ENCODE measurements at places on chromosomes 7 and 10.

GRCh38 chr7:112386619-112387018 lies 63.6 kb upstream of the IFRD1 start:
- no peak for DNase-seq

DNA sequence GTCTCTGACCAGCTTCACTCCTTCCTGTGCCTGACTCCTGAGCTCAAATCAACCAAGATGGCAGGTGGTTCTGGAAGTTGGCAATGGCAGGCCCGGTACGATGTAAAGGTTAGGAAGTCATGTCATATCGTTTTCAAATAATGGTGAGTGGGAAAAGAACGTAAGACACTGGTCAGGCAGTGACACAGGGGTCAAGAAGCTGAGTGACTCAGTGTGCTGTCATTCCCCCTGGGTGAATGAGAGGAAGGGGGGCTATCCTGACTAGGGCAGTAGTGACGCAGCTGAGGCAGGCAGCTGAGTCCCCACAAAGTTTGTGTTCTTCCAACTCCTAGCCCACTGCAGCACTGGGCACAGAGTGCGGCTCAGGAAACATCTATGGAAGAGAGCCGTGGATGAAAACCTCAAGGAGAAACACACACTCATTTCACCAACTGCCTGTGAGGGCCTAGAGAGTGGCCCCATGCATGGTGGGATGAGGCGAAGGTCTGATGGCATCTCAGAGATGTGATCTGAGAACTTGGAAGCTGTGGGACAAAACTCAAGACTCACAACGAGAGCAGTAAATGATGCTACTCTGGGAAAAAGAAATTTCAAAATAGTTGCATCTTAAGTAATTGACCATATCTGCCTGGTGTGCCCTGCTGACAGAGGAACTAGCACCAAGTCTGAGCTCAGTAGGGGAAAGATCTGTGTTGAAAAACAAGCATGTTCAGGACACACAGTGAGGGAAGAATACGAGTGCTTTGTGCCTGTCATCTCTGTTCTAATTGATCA lies 23.2 kb downstream of the CREB3L2 start:
- DNase-seq: no peak

DNA sequence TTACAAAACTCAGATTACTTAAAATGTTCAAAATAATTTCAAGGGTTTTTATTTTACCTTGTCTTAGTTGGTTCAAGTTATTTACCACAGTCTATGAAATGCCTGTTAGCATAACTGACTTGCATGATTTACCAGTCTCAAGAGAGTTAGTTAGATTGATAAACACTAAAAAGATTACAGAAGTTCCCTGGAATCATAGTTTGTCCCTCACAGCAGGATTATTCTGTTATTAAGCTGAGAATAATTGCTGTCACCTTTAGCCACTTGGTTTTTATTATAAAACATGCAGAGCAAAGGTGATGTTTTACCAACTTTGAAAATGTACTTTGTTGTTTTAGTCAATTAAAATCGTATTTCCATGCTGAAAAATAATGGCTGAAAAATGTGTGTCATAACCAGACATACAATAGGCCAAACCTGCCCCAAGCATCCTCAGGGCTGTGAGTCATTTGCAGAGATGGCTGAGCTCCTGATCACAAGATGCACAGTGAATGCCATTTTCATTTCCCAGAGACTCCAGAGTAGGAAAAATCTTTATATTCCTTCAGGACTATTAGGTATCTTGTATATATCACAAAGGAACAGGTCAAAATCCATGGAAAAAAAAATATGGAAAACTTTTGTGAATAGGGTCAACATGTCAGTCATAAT lies 87.8 kb upstream of the DKK1 start:
- DNase-seq: no peak

- no peak for DNase-seq
Measured at GRCh38 chr7:137209151-137209817, 134.2 kb downstream of the PTN start.

- DNase-seq: no peak
Measured at GRCh38 chr10:45091968-45092367, 91.2 kb downstream of the ZNF22 start.

DNA sequence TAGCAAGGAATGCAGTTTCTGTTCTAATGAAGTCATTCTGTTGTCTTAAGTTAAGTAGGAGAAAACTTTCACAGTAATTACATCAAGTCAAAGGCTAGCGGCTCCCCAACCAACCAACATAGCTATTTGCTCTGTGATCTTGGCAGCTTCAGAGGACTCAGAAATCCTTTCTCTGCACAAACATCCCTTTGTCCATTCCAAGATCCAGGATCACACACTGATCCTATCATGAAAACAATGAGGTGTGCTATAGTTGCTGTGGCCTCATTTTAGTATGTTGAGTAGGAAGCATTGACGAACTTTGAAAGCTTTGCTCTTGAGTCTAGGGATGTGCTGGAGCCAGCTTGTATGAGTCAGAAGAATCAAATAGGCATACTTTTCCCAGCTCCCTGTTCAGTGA lies 218.2 kb upstream of the PRSS58 start:
- DNase-seq: no peak

DNA sequence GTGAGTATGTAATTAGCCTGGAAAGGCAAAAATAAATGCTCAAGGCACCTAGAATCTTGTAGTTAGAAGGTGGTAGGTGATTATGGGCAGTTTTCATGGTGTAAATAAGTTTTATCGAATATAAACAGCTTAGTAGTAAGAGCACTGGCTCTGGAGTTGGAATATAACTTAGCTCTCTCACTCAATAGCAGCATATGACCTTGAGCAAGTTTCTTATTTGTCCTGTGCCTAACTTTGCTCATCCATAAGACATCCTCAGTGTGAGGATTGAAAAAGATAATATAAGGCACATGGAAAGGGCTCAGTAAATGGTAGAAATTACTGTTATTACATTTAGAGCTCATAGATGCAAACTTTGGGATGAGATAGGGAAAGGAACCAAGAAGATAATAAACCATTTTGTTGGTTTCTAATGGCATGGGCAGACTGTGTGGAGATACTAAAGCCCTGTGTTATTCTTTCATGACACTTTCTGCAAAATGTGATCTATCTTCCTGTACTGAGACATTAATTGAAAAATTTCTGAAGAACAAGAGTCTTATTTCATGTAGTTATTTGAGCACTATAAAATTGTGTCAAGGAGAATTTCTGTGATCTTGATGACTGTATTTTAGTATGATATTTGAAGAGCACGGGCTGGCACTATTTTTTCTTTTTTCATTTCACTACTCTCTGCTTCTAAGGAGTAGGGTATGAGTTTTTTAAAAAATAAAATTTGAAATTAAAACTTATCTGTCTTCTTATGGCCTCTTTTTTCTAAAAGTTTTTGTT lies 3.1 kb downstream of the SLK start:
- no peak for DNase-seq

DNA sequence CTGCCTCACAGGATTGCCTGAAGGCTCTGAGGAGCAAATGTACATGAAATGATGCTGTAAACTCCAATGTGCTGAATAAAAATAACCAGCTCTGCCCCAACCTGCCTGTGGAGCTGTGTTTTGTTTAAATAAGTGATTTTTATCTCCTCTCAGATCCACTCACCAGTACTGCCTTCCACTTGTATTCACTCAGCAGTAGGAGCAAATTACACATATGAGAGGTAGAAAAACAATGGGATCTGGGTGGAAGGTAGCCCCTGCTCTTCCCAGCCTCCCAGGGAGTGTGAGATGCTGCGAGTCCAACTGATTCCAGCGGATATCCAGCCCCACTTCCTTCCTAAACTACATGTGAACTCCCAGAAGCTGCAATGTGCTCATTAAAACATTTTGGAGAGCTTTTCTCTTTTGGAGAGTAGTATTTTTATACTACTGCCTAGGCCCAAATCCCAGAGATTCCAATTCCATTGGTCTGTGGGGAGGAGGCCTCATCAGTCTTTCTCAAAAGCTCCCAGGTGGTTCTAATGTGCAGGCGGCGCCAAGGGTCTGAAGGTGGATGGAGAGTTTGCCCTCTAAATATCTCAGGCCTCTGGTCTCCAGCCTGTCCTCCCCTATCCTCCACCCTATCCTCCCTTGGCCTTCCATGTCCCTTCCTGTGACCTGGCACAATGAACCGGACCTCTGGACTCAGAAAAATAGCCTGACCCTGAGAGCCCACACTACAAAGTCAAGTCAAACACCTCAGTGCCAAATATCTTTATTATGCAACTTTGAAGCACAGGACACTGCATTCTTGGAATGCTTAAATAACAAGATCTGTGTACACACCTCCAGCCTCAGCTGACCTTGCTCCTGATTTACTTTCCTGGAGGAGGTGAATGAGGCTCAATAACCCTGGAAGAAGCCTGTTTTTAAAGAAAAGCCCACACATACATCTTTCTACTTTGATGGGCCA lies 46.2 kb downstream of the CPVL start:
- no peak for DNase-seq

- DNase-seq: no peak
Measured at GRCh38 chr7:108452707-108453106, 3.5 kb downstream of the NRCAM start.
